ENCODE measurements at places on chromosomes 2 and 18.

DNA sequence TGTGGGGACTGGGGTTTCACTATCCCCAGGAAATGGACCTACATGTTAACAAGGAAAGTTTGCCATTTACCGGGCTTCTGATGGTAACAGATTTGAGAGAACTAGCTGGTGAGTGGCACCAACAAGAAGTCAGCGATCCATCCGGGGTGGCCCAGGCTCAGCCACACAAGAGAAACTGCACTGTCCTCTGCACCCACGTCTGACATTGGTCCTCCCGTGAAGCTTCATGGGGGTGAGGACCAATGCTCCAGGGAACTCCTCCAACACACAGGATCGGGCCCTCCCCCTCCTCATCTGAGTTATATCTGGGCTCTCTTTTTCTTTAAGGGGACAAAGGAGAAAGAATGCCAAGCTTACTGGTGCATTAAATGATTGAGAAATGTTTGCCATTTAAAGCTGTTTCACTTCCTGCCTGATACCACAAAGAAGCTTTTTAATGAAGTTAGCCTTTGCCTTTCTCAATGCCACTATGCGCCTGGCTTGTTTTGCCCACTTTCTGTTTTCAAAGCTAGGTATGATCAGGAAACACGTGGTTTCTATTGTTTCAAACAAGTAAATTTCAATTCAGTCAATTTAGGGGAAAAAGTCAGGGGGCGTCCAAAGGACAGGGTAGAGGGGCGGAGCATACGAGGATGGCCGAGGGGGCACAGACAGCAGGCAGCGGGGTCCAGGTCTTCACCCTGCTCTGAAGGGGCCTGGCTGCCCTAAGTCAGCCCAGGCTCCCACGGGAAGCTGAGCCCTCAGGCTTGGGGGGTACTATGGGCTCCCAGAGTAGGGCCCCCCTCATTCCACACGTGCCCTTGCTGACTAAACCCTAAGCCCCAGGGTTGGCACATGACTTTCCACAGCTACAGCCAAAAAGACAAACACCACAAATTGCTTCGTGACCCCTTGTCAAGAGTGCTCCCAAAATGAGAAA lies 204.0 kb upstream of the ID2 start:
- no peak for DNase-seq

- no peak for DNase-seq
Measured at GRCh38 chr2:238506371-238507068, 79.8 kb downstream of the ASB1 start.

DNA sequence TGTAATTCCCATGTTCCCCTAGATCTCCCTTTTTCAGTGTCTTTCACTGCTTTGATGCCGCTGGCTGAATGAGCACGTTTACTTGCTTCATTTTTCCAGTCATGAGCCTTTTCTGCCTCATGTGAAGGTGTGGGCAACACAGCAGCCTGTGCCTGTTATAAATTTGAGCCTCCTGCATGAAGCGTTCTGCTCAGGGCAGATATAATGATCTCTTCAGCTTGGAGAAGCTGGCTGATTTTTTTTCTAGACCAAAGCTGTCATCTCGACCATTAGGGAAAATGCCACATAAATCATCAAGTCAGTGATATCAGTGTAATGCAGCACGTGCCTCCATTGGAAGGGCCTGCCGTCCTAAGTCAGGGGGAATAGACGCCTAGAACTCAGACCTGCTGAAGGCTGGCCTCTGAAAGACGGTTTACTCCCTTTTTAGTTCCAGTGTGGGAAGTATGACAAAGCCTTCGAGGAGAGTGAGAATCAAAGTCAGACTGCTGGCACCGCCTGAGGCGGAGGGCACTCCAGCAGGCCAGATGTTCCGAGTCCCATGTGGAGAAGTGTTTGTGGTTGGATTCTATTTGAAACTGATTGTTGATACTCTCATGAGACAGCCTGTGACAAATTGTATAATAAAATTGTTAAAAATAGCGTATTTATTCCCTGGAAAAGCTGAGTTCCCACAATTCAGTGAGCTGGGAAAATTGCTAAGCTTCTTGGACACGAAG lies 196.5 kb downstream of the MYO1B start:
- DNase-seq: peak; percentile 45

DNA sequence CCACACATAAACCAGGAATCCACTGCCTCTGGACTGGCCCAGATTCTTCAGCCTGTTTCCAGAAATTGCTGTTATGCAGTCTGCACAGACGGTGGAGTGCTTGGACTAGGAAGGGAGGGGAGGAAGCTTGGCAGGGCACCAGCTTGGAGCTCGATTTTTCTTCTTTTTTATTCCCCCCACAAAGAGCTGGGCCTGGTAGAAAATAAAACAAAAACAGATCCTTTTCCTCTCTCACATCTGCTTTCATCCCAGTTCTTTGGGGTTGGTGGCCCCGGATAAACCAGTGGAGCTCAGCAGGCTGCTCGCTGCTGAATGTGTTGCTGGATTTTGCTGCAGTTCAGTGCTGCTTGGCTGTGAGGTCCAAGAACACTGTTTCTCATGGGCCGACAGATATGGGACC lies 16.0 kb downstream of the LRRTM1 start:
- no peak for DNase-seq

DNA sequence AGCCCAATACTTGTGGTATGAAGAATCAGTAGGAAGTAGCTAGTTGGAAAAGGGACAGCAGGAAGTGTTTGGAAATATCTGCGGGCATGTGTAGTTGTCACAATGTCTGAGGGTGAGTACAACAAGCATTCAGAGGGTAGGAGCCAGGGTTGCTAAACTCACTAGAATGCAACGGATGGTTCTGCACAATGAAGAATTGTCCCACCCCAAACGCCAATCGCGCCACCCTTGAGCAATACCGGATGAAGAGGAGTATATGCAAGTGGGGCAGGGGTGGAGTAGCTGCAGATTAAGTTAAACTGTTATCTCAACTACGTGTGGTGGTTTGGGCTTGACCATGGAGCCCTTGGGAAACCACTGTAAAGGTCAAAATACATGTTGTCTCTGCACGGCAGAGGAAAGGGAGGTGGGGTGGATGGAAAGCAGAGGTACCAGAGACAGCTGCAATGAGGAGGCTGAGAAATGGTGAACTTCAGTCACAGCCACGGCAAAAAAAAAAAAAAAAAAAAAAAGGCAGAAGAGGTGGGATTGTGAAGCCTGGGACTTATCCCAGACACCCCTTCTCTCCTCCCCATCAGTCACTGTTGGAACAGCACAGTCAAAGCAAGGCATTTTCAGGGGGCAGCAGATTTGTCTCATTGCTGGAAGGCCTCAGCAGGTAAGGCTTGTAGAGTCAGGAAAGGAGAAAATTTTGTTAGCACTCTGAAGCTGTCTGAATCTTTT lies 5.2 kb downstream of the CCL20 start:
- peak; percentile 15 for DNase-seq

- DNase-seq: no peak
Measured at GRCh38 chr2:207926989-207927300, 98.4 kb downstream of the PLEKHM3 start.

DNA sequence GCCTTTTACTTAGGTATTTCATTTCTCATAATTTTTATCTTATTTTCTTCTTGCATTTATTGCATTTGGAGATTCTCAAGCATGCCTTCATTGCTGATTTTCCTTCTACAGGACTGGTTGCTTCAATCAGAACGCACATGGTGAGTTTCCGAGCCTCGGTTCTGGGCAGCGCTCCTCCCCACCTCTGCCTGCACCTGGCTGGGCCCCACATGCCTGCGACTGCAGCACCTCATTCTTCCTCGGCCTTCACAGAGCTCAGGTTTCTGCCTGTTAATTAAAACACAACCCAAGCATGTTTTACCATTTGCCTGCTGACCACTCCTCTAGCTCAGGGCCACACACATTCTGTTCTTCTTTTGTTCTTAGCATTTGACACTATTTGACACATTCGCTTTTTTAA lies 398.8 kb downstream of the GALR1 start:
- DNase-seq: no peak

GRCh38 chr2:71689393-71689792 lies 236.0 kb downstream of the DYSF start:
- DNase-seq: no peak

GRCh38 chr2:237732790-237733381 lies 65.7 kb upstream of the RBM44 start:
- no peak for DNase-seq

DNA sequence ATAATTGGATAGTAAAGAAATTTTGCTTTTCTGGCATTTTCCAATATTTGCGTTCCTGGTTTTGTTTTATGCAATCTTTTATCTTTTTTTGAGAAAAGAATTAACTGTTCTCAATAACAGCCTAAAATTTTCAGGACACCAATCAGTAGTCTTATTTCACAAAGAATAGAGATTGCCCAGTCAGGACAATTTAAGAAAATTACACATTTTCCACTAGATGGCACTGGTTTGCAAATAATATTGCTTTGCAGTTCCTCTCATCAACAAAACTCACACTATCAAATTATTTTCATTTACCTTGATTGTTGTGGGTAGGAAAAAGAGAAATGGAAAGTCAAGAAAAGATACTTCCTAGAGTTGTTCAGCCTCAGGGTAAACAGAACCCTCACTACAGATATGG lies 2.4 kb upstream of the RBM45 start:
- peak; percentile 72 for DNase-seq

DNA sequence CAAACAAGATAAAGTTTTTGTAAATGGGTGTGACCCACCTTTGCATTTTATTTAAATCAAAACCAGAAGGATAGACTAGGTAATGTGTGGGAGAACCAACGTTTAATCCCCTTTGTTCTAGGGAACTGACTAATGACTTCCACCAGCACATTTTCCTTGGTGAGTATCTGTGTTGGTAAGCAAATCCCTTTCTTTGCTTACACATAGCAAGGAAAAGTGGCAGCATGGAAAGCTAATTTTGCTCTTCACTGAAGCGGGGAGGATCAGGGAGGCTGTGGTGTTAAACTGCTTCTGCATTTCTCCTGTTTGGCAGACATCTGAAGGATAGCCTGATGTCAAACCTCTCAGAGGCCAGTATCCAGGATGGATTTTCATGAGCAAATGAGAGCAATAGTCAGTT lies 331.1 kb downstream of the PTPRM start:
- no peak for DNase-seq

GRCh38 chr2:143121079-143121478 lies 8.1 kb upstream of the ARHGAP15 start:
- no peak for DNase-seq

- no peak for DNase-seq
Measured at GRCh38 chr18:70494524-70494923, 205.7 kb downstream of the SOCS6 start.

- no peak for DNase-seq
Measured at GRCh38 chr2:128475427-128476211, 157.0 kb upstream of the HS6ST1 start.

GRCh38 chr2:143493339-143493738 lies 364.1 kb downstream of the ARHGAP15 start:
- DNase-seq: no peak

GRCh38 chr2:73114273-73114867 lies 1.6 kb upstream of the RAB11FIP5 start:
- DNase-seq: peak; percentile 64

- DNase-seq: no peak
Measured at GRCh38 chr2:239765911-239766310, 259.2 kb downstream of the NDUFA10 start.

DNA sequence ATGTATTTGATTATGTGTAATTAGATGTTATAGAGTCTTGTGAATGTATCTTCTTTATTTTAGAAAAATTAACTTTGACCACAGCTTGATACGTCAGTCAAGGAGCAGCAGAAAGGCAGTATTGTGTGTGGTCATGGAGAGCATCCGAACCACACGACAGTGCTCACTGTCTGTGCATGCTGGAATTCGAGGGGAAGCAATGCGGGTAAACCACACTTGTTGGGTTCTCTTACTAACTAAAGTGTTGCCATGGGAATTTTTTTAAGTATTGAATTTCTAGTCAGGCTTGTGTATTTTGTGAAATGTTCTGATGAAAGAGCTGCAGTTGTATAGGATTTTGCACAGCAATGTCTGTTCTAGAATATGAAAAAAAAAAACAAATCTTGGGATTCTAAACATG lies 4.8 kb downstream of the PJVK start:
- DNase-seq: no peak

DNA sequence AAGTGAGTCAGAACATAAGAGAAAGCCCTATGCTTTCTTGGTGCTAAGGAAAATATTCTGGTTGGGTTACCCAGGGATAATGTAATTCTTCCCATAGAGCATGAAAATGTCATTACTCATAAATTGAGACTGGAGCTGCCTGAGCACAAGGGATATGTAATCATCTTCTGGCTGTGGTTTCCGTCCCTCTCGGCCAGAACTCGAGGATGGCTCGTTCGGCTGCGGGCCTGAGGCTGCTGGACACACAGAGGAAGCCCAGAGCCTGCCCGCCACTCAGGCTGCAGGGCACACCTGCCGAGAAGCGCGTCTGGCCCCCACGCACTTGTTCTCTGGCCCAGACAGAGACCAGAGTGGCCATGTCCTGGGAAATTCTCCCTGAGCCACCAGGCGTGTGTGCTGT lies 104.9 kb downstream of the ASAP2 start:
- DNase-seq: peak; percentile 93

DNA sequence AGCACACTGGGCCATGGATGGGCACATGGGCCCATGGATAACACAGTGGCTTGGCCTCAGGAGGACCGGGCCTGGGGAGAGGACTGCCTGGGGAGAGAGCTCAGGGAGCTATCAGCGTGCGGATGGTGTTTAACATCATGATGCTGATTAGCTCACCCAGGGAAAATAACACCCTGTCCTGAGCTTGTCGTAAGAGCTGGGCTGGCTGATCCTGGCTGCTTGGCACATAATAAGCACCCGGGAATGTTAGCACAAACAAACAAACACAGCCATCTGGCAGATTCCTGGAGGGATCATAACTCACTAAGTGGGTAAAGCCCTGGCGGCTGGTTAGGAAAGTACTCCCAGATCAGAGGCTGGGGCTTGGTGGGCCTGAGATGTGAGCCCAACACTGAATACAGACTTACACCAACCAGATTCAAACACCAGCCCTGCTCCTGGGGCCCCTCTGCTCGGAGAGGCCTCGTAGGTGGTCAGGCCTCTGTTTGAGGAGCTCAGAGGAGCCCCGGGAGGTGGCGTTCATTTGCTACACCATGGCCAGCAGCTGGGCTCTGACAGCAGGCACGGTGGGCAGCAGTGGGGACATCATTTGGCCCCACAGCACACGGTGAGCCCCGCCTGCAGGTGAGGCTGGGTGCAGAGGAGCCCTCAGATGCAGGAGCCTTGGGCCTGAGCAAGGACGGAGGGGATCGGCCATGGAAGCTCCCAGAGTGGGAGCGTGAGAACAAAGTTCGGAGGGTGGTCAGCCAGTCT lies 193.4 kb upstream of the HDAC4 start:
- DNase-seq: no peak

DNA sequence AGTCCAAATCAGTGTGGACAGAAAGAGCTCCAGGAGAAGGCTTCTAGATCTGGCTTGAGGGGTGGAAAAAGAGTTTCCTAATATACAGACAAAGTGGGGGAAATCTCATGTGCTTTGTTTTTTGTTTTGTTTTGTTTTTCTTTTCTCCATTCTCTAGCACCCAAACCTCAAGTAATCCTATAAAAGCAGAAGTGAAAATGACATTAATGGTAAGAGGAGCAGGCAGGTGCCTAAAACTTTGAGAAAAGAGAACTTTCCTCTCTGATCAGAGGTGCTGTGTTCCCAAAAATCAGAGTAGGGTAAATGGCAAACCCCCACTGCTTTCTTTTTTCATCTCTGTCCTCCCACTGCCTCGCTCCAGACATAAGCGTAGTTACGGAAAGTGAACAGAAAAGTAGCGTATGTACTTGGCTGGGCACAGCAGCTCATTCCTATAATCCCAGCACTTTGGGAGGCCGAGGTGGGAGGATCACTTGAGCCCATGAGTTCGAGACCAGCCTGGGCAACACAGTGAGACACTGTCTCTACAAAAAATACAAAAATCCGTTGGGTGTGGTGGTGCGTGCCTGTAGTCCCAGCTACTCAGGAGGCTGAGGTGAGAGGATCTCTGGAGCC lies 77.8 kb downstream of the FAM161A start:
- DNase-seq: no peak

Measured in ELR (cell line).